ENCODE measurements at places on chromosomes 4 and X.

- no peak for DNase-seq
Measured at GRCh38 chrX:51144828-51145442, 187.7 kb upstream of the NUDT10 start.

- no peak for DNase-seq
Measured at GRCh38 chrX:130628516-130628915, 226.7 kb downstream of the RBMX2 start.

DNA sequence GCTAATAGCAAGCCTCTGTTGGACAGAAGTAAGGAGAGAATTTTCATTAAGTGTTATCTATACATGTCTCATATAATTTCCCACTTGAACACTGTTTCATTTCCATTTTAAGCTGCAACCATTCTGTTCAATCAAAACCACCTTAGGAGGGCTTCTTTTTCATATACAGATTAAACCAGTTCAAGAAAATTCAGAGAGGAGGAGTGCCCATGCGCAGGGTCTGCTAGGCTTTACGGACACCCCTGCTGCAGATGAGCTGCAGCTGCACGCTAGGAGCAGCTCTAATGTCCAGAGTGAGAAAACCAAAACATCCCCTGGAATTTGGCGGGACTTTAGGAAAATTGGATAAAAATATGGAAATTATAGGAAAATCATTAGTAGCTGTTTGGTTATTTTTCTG, 541.0 kb downstream of the SPRY1 start:
- no peak for DNase-seq

GRCh38 chr4:147590249-147590920, 26.8 kb upstream of the TMEM184C start:
- DNase-seq: no peak

- DNase-seq: no peak
Measured at GRCh38 chr4:108087293-108087967, 81.3 kb downstream of the LEF1 start.

GRCh38 chr4:36872679-36873078, 371.9 kb upstream of the NWD2 start:
- DNase-seq: no peak
